ENCODE measurements at places on chromosomes 3 and 15. TPM values are rescaled to one million over a fixed set of nuclear protein-coding genes. Genes with fewer than 3 reads are reported as not detected.

GRCh38 chr3:195522254-195523023 lies 20.7 kb downstream of the PPP1R2 start:
- DNase-seq = no peak

Gene GHSR
- not detected for polyA plus RNA-seq

DNA sequence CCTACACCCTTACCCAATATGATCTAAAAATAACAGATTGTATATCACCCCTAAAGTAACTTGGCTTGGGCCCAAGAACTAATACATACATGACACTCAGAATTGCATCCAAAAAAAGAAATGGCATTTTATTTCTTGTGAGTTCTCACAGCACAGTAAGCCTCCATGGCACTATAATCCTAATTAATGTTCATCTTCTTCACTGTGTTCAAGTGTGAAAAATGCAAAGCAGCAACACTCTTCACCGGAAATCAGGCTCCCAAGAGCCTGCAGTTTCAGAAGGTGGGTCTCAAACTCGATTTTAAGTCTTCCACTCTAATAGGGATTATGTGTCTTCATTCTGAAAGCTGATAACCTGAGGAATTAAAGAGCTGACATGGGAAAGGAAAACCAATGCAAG lies 142.8 kb upstream of the TSC22D2 start:
- DNase-seq = no peak

DNA sequence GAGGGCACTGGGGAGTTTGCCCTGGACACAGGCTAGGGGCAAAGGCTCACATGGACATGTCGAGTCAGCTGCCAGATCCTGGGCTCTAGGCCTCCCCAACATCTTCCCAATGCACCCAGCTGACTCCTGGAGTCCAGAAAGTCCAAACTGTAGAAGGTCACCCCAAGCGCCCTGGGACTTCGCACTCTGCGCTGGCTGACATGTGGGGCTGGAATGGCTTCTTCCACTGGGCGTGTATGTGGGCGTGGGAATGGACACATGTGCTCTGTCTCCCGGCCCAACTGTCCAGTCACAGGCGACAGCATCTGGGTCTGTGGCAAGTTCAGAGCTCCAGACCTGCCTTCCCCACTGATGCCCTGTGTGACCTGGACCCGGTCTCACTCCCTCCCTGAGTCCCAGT lies 13.2 kb upstream of the FURIN start:
- DNase-seq = no peak

All from large intestine (tissue), 12 donors.